NCI-H2081 treated with DMSO at 0.1 percent for 48 hours (cell line): ENCODE measurements at places on chromosomes 4 and X.

DNA sequence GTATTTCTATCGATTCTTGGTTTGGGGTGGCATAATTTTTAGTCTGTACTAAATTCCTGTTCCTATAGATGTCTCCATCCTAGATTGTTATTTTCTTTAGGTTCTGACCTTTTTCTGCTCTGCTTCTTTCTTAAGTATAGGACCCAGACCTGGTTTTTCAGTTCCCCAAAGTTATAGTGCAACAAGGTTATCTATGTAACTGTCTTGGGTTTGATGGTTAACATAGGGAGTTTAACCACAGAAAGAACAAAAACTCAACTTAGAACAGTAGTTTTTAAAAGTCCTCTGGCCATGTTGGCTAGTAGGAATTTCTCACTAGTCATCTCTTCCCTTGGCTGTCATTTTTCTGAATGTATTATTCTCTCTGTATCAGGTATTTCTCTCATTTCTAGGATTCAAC is 38.8 kb upstream of the MAD2L1 start:
- DNase-seq, result no peak

DNA sequence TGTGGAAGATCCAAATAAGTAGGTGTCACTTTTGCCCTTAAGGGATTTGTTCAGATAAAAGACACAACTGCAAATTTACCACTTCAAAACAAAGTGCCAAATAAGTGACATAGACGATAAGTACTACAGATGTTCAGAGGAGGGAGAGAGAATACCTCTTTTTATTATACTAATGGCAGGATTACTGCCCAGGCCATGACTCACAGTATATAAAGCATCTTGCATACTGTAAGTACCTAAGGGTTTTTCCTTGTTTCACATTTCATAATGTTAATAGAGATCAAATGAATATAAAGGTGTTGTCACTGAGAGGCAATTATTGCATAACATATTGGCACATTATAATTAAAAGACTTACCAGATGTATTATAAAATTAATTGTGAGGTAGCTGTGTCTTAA is 46.4 kb downstream of the PTPN13 start:
- no peak for DNase-seq

- no peak for DNase-seq
Measured at GRCh38 chrX:150688911-150689451, 4.2 kb upstream of the MTMR1 start.

DNA sequence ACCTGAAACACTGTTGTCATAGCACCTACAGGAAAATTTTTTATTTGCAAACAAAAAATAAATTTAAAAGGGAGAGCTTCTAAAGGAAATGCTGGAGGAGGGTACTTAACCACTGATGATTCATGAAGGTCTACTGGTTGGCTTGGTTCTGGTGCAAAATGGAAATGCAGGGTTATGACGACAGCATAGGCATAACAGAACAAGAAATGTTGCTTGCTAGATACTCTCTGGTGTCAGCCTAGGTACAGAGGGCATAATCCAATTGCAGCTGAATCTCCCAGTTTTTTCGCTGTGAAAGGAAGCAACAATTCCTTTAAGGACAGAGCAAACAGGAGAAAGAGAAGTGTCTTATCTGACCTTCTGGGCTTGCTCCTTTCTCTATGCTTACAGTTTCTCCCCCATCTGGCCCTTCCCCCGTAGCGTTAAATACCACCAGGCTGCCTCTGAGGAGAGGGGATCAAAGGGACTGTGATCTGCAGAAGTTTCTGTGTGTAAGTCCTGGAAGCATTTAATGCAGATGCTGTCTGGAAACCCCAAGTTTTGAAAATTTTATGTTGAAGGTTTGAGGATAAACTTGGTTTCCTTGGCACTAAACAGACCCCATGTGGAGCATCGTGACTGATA is 23.7 kb upstream of the CASK start:
- no peak for DNase-seq

- DNase-seq, result no peak
Measured at GRCh38 chrX:43106009-43106408, 328.0 kb upstream of the PPP1R2C start.

GRCh38 chr4:38166082-38166481 is 205.9 kb downstream of the PTTG2 start:
- no peak for DNase-seq

DNA sequence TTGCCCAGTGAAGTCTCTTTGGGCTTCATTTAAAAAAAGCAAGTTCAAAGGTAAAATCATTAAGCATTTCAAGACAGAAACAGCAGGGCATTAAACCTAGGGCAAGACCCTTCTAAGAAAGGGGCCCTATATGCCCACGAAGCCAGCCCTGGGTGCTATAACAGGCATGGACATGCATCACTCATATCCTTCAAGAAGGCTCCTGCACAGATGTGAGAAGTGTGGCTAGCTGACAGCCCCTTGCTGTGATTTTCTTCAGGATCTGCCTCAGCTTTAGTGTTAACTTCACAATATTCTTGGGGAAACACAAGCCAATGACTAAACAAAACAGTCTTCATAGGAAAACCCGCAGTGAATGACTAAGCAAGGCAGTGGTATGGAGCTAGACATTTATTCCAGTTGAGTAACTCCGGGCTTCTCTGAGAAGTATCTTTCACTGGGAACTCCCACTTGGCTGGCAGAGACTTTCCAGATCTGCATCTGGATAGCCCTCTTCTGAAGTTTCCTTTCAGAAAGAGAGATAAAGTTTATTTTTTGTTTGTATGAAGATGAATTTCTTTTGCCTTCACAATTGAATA is 11.9 kb upstream of the MAOA start:
- DNase-seq, result no peak

DNA sequence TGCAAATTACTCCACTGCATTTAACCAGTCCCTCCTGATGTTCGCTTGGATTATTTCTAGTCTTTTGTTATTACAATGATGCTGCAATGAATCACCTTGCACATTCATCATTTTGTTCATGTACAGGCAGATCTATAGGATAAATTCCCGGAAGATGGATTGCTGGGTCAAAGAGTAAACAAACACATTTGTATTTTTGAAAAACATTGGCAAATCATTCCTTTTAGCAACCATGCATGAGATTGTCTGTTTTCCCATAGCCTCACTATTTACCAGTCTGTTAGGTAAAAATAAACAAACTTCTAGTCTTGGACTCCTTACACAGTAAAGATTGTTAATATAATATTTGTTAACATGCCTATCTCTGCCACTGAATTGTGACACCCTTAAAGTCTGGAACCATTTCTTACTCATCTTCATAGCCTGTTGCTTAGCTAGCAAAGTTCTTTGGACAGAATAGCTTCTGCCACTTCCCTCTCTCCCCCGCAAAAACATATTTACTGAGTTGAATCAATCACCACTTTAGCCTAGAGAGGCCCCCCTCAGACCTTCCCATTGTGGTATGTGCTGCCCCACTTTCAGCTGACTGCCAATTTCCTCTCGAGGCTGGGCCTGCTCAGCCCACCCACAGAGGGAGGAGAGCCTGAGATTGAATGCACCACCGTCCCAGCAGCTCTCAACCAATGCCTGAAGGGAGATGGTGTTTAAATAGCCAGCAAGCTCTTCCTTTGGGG is 108.4 kb upstream of the ATXN3L start:
- DNase-seq, result no peak

DNA sequence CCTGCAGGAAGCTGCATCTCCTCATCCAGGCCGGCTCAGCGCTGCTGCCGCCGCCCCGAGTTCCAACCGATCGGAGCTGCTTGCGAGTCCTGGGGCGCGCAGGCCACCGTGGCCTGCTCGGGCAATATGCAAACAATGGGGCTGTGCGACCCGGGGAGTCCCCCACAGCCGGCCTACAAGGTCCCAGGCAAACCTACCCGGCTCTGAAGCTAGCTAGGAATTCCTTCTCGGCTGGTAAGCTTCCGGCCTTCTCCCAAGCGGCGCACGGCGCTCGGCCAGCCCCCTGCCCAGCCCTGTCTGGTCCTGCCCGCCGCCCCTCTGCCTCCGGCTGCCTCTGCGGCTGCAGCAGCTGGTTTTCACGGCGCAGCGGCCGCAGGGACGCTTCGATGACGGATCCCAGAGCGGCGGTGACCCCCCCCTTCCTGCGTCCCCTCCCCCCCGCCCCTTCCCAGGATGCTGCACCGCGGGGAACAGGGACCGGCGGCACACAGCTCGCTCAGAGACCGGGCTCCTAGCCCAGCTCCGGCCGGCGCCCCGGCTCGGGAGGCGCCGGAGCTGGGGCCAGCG is 59.4 kb downstream of the TSC22D3 start:
- DNase-seq, result no peak
